ENCODE measurements at places on chromosomes 7 and 10. TPM values are rescaled to one million over a fixed set of nuclear protein-coding genes. Genes with fewer than 3 reads are reported as not detected.

Gene CREB5
- total RNA-seq: 20.7 TPM

Gene ZNF467
- 3.5 TPM for total RNA-seq

Gene CDNF
- 0.54 TPM for total RNA-seq

Gene NOM1
- total RNA-seq: 11.6 TPM

Gene SFMBT2
- 4.3 TPM for total RNA-seq

Gene CYP3A4
- total RNA-seq: not detected

Gene CTBP2
- 120 TPM for total RNA-seq

Gene LIPA
- 37.2 TPM for total RNA-seq

Gene AGAP3
- 95.9 TPM for total RNA-seq

Gene ITIH2
- total RNA-seq: not detected

Gene H2BK1
- not detected for total RNA-seq

Gene PDK4
- total RNA-seq: 0.81 TPM

Gene CLEC2L
- under 0.01 TPM for total RNA-seq

Gene SEMA3E
- total RNA-seq: not detected

Gene WDR86
- total RNA-seq: 1.1 TPM

Gene PVRIG
- total RNA-seq: 0.54 TPM

Gene ARL5B
- 9.2 TPM for total RNA-seq

Gene ZNF365
- total RNA-seq: under 0.01 TPM
